ENCODE measurements at places on chromosomes 16 and 17.

GRCh38 chr16:66304961-66305360 lies 61.5 kb upstream of the CDH5 start:
- no peak for DNase-seq

GRCh38 chr17:53629188-53629587 lies 193.5 kb upstream of the KIF2B start:
- DNase-seq = peak; percentile 30

DNA sequence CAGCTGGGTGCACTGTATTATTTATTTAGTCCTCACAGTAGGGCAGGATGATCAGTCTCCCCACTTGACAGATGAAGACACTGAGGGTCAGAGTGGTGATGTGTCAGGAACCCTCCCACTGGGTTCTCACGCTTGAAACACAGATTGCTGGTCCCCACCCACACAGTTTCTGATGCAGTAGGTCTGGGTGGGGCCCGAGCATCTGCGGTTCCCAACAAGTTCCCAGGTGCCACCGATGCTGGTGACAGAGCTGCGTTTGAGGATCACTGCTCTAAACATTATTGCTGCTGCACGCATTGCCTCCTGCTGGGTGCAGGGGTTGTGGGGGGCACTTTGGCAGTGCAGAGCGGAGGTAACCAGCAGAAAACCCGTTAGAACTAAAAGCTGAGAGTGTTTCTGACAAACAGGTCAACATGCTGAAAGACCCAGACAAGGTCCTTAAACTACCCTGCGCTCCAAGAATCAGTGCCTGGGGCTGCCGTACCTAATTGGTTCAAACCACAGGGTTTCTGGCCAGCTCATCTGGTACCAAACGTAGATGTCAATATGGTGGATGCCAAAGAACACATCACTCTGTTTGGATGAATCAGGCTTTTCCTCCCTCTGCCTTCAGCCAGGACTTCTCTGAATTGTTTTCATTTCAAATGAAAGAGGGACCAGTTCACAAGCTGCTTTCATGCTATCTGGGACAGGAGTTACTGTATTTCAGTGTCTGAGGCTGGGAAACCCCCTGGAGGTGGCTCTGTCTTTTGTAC lies 76.0 kb downstream of the ABCC1 start:
- peak; percentile 97 for DNase-seq

- DNase-seq = peak; percentile 64
Observed at GRCh38 chr17:47203984-47204721, 5.0 kb upstream of the MYL4 start.

DNA sequence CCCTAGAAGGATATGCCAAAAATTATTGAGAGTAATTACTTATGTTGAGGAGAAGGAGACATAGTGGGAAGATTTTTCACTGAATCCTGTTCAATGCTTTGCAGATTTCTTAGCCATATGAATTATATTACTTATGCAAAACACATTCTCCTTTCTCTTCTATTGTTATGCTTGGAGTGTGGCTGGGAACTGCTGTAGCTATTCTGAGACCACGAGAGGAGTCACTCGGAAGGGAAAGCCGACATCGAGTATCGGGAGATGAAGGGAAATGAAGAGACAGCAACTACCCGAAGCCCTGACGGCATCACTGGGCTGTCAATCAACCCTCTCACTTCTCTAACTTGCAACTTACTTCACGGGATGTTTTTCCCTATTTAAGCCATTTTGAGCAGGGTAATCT lies 39.6 kb downstream of the STX8 start:
- no peak for DNase-seq

DNA sequence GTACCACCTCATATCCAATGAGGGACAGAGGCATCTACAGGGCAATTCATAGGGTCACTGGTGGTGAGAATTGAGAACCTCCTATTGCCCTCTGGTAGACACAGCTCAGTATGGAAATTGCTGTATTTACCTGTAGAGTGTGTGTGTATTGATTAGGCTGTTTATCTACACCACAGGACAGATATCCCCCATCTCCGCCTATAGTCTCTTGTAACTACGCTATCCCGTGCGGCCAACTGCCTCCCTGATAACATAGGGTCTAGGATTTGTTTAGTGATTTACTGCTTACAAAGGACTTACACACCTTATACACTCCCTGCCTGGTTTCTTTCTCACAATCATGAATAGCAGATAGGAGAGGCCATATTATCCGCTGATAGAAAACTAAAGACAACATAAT lies 1.7 kb upstream of the STAT3 start:
- no peak for DNase-seq

GRCh38 chr16:79600638-79601091 lies at the start of gene MAF:
TSS of gene MAF (minus strand) at chr16:79600737. CDS start at chr16:79599902, 835 bp downstream.
- peak; percentile 24 for DNase-seq

GRCh38 chr16:28858421-28858820 lies 5.2 kb upstream of the SH2B1 start:
- DNase-seq = peak; percentile 13
